ENCODE measurements at places on chromosomes 11 and 22. TPM values are rescaled to one million over a fixed set of nuclear protein-coding genes. Genes with fewer than 3 reads are reported as not detected.

Gene TBX10
- not detected for polyA plus RNA-seq

Gene RIMBP3B
- 0.14 TPM for polyA plus RNA-seq

- DNase-seq = no peak
Measured at GRCh38 chr22:49861642-49862495, 8.2 kb downstream of the ZBED4 start.

Gene RAB3IL1
- polyA plus RNA-seq = 2.7 TPM

DNA sequence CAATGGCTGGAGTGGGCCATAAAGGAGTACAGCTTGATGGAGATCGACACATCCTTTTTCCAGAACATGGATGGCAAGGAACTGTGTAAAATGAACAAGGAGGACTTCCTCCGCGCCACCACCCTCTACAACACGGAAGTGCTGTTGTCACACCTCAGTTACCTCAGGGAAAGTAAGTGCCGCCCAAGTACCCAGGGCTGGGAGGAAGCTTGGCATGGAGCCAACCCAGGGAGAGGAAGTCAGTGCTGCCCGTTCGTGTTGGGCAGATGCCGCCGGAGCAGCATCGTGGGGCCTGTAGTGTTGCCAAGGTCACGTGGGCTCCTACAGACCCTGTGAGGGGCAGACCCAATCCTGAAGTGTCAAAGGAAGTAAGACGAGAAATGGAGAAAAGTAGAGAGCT lies 78.9 kb downstream of the FLI1 start:
- DNase-seq = no peak

Measured in AG04450 (cell line).